ENCODE measurements at places on chromosomes 4 and X. TPM values are rescaled to one million over a fixed set of nuclear protein-coding genes. Genes with fewer than 3 reads are reported as not detected.

GDPD2 gene
- not detected for total RNA-seq

ASB12 gene
- total RNA-seq, result not detected

DCLK2 gene
- 4.7 TPM for total RNA-seq

MAGEB17 gene
- total RNA-seq, result not detected

GRCh38 chr4:184510401-184510800, 36.1 kb upstream of the IRF2 start:
- no peak for DNase-seq

GRCh38 chr4:184074677-184075388, 142.8 kb downstream of the ENPP6 start:
- DNase-seq, result no peak

- peak; percentile 23 for DNase-seq
These were observed 46.4 kb downstream of the SGMS2 start for GRCh38 chr4:107870916-107871786.

- no peak for DNase-seq
These were observed 7.7 kb downstream of the ATP5ME start for GRCh38 chr4:666436-666810.

- no peak for DNase-seq
These were observed 28.2 kb downstream of the SLC9A7 start for GRCh38 chrX:46730765-46731164.

- DNase-seq, result no peak
These were observed 64.2 kb upstream of the PJA1 start for GRCh38 chrX:69229436-69229835.

GRCh38 chr4:35503435-35503834, 740.9 kb downstream of the ARAP2 start:
- DNase-seq, result no peak

- DNase-seq, result no peak
These were observed 151.0 kb downstream of the C4orf33 start for GRCh38 chr4:129246910-129247461.

DNA sequence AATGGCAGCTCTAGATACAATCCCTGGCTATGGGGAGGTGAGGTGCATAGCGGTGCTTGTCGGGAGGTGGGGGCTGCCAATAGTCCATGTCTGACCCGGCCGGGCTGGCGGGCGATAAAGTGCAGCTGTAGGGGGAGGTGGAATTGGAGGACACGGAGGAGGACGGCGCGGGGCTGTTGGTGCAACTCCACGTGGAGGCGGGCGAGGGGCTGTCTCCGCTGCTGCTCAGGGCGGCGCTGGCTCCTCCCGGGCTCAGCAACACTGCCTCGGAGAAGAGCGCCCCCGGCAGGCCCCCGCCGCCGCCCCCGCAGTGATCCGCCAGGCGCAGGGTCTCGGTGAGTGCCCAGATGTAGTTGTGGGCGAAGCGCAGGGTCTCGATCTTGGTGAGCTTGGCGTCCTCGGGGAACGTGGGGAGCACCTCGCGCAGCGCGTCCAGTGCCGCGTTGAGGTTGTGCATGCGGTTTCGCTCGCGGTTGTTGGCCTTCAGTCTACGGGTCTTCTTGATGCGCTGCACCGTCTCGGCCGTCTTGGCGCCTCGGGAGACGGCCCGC, 1.3 kb downstream of the NEUROG2 start:
- DNase-seq, result no peak

- DNase-seq, result no peak
These were observed 52.7 kb downstream of the GABRB1 start for GRCh38 chr4:47084111-47084510.
